Astrocyte (in vitro differentiated cells and primary cell): ENCODE measurements at places on chromosomes 2 and 18. TPM values are rescaled to one million over a fixed set of nuclear protein-coding genes. Genes with fewer than 3 reads are reported as not detected.

Gene MARCO
- total RNA-seq, result not detected in 2 replicates

Gene DSG4
- not detected in 2 replicates for total RNA-seq

Gene REEP1
- 0.61 and 1.1 TPM in 2 replicates for total RNA-seq

- H3K4me3 ChIP-seq, result no peak overlapping the region
- H3K27ac ChIP-seq, result no peak overlapping the region
- peaks cover 18% of the 10 kb centered on the region for H3K4me1 ChIP-seq
- H3K36me3 ChIP-seq, result no peaks in the 10 kb centered on the region
- H3K27me3 ChIP-seq, result no peaks in the 10 kb centered on the region
- no peak for DNase-seq
Observed at GRCh38 chr2:46486436-46486835, 7.1 kb downstream of the TMEM247 start.

DNA sequence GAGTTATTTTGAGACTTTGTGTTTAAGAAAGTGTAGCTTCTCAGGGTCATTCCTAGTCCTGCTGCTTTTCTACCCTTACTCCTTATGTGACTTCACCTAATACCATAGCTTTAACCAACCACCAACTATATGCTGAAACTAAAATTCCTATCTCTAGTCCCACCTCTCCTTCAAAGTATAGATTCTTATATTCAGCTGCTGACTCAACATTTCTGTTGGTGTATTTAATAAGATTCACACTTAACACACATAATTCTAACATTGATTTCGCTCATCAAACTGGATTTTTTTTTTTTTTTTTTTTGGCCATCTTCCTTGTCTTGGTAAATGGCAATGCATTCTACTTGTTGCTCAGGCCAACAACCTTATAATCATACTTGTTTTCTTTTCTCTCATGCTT lies 30.1 kb downstream of the TAF1B start:
- H3K36me3 ChIP-seq, result peaks cover 26% of the 10 kb centered on the region
- H3K4me3 ChIP-seq, result no peak overlapping the region
- DNase-seq, result no peak
- H3K27me3 ChIP-seq, result no peaks in the 10 kb centered on the region

DNA sequence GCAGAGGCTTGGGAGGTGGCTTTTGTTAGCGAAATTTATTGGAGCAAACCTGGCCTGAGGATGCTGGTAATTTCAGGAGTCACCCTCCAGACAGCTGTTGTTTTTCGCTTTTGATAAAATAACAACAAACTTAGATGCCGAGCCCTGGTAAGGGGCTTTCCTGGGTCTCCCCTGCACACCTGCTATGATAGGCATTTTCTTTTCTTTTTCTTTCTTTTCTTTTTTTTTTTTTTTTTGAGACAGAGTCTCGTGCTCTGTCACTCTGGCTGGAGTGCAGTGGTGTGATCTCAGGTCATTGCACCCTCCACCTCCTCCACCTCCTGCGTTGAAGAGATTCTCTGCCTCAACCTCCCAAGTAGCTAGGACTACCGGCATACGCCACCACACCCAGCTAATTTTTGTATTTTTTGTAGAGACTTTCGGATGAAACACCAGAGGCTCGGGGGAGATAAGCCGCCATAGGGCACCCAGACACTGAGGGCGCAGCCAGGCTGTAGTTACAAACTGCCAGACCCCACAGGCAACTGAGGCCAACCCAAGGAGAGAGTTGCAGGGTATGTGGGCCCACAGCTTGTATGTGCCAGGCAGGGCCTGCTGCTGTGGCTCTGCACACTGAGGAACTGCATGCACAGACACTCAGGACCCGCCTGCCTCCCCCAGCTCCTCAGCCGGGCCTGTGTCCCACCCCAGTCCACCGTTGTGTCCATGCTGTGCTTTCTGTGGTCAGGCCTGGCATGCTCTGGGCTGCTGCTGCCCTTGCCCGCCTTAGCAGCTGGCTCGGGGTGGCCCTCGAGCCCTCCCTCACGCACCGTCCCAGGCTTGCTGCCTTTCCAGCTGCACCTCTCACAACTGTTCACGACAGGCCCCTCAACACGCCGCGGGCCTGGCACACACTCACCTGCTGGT lies 3.9 kb downstream of the GYPC start:
- no peaks in the 10 kb centered on the region for H3K27me3 ChIP-seq
- no peak for DNase-seq
- no peak overlapping the region for H3K27ac ChIP-seq
- H3K4me3 ChIP-seq, result no peak overlapping the region
- peaks cover 35% of the 10 kb centered on the region for H3K4me1 ChIP-seq
